ENCODE measurements at places on chromosomes 7 and 10.

DNA sequence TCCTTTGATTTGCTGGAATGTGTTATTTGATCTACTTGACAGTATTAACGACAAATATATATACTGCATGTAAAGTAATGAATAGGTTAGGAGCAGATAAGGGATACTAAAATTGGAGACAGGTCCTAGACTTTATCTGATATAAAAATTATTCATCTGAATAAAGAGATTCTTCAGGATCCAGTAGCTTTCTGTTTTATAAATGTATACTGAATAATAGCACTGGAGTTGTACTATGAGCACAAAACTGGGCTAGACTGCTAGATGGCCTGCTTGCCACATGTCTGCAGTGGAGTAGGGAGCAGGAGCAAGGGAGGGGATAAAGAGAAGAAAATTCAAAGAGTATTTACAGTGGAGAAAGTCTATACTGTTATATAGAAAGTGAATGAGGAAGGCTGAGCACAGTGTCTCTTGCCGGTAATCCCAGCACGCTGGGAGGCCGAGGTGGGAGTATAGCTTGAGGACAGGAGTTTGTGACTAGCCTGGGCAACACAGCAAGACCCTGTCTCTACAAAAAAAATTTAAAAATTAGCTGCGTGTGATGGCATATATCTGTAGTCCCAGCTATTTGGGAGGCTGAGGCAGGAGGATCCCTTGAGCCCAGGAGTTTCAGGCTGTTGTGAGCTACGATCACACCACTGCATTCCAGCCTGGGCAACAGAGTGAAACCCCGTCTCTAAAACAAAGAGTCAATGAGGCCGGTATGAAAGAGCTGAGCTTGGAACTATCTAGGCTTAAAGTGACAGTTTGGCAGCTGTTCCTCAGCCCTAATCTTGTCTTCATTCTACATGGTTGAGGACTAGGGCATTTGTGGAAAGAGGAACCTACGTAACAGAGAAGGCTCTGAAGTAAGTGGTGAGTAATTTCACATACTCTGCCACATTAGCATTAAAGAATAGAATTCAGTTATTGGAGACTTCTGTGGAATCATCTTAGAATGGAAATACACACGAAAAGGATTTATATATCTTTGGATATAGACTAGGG, 41.8 kb downstream of the CD36 start:
- DNase-seq = no peak

GRCh38 chr7:150520145-150520544, 5.5 kb downstream of the GIMAP7 start:
- no peak for DNase-seq

DNA sequence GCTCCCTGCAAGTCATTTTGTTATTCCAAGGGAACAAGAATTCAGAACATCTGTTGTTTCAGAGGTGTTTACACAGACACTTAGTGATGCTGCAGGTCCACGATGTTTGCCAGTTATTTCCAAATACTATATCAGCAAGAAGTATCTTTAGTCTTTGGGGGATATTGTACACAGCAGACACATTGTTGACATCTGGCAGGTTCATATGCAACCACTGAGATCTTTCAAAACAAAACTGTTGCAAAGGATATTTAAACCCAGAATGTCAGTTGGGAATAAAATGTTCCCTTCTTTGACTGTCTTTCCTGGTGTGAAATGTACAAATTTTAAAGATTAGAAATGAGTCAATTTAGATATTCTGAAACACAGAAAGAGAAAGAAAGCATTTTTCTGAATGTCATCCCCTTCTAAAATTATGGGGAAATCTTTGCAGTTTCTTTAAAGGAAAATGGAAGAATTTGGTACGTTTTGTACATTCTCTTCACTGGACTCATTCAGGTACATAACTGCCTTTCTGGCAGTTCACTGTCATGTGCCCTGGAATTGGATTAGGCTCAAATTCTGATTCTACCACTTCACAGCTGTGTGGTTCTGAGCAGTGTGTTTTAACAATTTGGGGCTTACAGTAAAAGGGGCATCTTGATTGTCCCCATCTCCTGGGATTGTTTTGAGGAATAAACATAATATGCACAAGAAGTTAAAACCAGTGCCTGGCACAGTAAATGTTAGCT, 40.3 kb upstream of the CELF2 start:
- no peak for DNase-seq

GRCh38 chr7:5477126-5477525, 53.5 kb upstream of the TNRC18 start:
- DNase-seq = no peak

- DNase-seq = no peak
Observed at GRCh38 chr10:88386204-88386788, 196.8 kb downstream of the RNLS start.

GRCh38 chr7:1562597-1563051, 6.6 kb upstream of the TMEM184A start:
- no peak for DNase-seq

- no peak for DNase-seq
Observed at GRCh38 chr7:140640727-140641523, at the start of gene DENND2A. Gene DENND2A (minus strand): TSS chr7:140640813. CDS start chr7:140602397, 38,416 bp downstream.

DNA sequence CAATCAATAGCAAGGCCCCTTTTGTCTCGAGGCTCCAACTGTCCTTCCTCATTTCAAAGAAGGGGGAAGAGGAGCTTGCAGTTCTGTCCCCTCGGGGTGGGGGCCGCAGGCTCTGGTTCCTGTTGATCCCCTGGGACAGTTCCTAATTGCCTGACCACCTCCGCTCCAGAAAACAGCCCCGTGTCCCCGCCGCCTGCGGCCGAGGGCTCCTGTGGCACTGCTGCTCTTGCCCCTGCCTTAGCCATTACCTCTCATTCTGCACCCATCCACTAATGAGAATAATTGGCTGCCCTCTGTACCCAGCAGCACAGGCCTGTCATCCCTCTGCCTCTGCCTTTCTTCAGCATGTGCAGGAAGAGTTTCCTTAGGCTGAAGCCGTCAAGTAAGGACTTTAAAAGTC, 668.3 kb upstream of the FOXK1 start:
- no peak for DNase-seq

DNA sequence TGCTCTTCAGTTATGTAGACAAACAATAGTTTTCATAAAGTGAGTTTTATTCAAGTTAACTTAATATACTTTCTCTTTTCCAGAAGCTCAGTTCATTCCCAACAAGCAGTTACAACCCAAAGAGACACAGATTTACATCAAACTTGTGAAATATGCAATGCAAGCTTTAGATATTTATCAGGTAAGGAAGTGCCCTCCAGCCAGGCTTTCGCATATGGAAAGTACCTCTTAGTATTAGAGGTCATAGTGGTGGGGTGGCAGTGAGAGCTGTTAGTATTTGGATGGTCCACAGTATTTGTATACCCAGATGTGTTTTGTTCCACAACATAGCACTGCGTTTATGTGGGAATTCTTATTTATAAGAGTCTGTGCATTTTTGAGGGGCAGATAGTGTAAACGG, 32.1 kb downstream of the TRRAP start:
- no peak for DNase-seq

GRCh38 chr7:68180761-68181160, 1184.1 kb downstream of the TYW1 start:
- DNase-seq = no peak

DNA sequence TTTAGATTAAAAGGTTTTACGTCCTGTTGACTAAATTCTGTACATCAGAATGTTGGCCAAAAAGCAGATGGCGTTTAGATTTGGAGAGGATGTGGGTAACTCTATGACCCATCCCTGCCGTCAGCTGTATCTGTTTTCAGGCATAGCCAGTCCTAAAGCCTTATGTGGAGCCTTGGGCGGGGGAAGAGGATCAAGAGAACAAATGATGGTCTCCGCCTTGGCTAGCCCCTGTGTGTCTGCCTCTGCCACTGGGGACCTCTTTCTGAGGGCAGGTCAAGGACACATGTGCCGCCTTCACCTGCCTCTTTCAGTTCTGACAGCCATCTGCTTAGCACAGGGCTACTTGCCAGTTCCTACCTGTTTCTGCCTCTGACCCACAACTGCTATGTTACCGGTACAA, 24.1 kb downstream of the PDSS1 start:
- no peak for DNase-seq

- no peak for DNase-seq
Observed at GRCh38 chr7:47480576-47481538, 101.1 kb downstream of the TNS3 start.

DNA sequence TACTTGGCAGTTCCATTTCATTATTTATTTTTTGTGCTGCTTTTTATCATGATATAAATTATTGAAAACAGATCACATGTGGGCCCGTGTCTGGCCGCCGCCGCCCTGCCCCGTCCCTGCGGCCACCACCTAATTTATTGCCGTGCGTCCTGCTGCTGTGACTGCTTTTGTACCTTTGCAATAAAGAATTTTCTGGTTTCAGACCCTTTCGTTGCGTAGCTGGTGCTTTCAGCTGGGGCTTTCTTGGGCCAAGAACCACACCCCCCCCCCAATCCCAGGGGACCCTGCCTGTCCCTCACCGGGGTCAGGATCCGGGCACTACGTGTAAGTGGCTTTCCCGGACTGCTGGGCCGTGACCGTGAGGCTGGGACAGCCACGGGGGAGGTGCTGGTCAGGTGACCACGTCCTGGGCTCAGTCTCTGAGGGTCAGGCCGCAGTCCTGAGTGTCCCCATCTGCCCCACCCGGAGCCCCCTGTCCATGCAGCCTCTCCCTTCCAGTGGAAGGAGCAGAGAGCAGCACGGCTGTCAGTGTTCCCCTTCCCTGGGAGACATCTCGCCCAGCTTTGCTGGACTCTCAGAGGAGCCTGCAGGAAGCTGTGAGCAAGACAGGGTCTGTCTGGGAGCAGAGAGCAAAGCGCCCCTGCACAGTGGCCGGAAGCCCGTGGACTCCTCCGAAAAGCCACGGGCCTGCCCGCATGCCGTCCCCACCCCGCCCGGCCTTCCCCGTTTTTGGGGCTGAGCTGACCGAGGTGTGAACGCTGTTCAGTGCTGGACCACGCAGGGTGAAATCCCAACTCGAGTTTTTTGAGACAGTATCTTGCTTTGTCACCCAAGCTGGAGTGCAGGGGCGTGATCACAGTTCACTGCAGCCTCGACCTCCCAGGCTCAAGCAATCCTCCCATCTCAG, 12.6 kb downstream of the MAFK start:
- no peak for DNase-seq

Measured in T-helper 2 cell (primary cell).